ENCODE measurements at places on chromosomes 6 and 20.
A peak's percentile ranks its signal among the peaks of the same experiment; 100 is the strongest.

- DNase-seq: no peak
These were observed 108.5 kb downstream of the PRND start for GRCh38 chr20:4830259-4830658.

DNA sequence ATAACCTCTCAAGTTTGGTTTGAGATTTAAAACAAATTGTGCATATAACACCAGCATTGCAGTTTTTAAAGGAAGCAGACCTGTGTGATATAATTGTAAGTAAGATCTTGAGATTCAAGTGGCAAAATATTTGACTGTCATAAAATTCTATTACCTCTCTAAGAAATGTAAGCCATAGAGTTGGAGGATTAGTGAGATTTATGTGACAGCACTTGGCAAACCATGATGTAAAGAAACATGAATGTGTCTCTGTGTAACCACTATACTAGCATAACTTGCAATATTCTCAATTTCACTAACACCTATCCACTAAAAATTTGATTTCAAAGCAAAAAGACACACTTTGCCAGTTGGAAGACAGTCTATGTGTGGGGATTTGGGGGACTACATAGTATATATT lies 190.2 kb upstream of the SSTR4 start:
- DNase-seq: no peak

DNA sequence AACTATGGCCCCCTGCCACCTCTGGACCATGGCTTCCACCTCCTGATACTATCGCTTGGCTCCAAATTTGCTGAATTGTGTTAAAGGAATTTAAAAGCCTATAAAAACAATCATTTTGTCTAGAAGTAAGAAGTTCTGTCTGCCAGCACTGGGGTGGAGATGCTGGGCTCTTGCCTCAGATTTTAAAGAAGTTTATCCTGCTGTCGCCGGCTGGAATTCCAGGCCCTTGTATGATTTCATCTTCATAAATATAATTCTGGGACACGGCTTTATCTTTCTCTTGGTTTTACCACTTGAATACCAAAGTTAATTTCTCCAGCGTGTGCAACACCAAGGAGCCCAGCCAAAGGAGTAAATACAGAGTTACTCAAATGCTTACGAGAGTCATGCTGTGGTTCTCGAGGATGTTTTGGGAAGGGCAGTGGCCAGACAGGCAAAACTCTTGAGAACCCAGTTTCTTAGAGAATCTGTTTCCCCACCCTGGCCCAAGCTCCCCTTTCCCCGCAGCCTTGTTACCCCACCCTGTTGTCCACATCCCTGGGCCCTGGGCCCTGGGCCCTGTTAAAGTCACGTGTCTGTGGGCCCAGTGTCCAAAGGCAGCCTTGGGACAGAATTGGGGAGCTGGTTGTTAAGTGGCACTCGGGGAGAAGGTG lies 31.9 kb downstream of the C6orf89 start:
- no peak for DNase-seq

DNA sequence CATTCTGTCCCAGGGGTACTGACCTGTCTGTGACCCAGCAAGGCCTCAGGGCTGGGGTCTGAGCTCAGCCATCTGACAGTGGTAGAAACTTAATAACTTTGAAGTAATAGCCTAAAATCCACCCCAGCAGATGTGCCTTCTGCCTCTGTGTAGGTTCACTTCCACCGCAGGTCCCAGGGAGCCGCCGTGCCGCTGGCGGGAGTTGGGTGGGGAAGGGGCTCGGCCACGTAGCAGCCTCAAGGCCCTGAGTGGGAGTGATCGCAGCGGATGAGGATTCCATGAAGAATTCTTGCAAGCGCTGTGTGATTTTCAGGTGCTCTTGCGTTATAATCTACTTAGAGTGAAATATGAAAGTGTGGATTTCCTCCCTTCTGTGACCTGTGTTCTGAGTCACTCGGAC lies 163.7 kb downstream of the DTNBP1 start:
- DNase-seq: no peak

DNA sequence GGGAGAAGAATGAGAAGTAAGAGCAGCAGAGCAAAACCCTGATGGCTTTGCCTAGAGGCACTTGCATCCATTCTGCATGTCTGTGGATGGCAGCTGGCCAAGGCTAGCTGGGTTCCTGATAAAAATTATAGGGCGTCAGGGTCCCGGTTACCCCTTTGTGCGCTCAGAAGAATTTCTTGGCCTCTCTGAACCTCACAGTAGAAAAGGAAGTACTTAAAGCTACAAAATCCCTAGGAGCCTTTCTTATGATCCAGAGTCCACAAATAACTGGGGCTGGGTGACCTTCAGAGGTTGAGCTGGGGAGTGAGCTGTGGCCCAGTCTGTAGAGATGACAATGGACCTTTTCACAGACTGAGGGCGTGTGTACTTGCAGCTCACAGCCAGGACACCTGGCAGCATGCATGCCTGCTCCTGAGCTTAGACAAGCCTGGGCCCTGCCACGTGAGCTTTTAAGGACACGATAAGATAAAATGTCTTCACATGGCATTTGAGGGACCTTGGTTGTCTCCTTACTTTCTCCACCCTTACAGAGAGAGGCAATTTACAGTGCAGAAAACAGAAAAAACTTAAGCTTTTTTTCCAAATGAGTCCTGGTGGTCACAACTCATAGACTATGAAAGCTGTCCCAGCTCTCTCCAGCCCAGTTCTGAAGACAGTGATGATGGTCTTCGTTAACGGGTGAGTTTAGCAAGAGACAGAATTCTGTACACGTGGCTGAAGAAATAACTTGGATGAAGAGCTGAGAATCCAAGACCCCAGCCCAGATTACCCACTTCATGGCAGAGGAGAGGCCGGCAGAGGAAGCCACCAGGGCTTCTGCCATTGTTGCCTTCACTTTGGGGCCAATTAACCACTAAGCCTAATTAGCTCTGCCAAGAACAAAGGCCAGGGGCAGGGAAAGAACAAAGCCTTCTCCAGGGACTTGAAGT lies 50.3 kb downstream of the FOXA2 start:
- DNase-seq: no peak

DNA sequence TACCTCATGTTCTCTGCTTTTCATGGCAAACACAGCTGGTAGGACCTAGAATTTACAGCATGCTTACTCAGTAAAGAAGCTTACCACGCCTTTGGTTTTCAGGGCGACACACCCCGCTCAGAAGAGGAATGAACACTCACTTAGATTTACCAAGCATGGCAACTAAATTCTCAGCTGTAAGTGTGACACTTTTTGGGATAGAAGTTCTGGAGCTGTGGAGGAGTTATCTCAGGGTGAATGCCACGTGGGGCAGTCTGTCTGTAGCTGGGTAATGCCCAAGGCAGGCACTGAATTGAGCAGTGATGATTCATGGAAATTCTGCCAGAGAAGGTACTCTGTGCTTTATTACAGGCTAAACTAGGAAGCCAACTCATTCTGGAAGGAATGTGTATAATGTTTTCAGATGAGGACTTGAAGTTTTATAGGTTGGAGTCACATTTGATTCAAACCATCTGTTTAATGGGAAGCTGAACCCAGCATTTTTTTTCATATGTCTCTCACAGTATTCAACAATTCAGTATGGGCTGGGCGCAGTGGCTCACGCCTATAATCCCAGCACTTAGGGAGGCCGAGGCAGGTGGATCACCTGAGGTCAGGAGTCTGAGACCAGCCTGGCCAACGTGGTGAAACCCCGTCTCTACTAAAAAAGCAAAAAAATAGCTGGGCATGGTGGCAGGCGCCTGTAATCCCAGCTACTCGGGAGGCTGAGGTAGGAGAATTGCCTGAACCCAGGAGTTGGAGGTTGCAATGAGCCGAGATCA lies 3.5 kb upstream of the PRIM2 start:
- no peak for DNase-seq

DNA sequence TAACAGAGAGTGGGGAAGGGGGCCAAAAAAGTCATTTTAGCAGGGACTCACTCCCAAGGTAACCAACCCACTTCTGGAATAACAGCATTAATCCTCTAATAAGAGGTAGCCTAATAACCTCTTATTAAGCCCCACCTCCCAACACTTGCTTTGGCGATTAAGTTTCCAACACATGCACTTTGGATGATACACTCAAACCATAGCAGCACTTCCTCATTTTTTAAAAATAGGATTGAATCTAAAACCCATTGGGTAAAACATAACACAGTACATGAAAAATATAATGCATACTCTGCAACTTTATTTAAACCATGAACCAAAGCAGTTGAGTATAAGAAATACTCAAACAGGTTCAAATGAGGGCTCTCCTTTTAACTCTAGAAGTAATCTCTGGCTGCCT lies 318.3 kb downstream of the HACE1 start:
- DNase-seq: no peak

GRCh38 chr6:132458887-132459604 lies 53.9 kb downstream of the STX7 start:
- DNase-seq: no peak

DNA sequence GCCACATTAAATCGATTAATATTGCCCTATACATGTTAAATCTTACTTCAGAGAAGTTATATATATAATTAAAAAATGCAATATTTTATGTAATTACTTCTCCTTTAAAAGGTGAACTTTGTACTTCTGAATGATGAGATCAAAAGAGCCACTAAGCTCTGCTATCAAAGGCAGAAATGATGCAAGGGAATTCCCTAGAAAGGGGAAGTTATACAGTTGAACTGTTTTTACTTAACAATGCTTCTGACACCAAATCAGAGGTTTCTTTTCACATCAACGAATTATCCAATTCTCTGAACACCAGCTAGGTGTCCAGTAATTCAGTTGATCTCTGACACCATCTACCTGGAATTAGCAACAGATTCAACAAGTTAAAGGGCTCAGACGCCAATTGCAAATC lies 319.9 kb upstream of the TSHZ2 start:
- no peak for DNase-seq

GRCh38 chr6:43268355-43268700 lies 25.0 kb downstream of the TTBK1 start:
- DNase-seq: no peak

GRCh38 chr20:47334022-47334551 lies 22.4 kb downstream of the ZMYND8 start:
- no peak for DNase-seq

GRCh38 chr6:2900221-2900807 lies 2.8 kb downstream of the SERPINB9 start:
- DNase-seq: no peak

DNA sequence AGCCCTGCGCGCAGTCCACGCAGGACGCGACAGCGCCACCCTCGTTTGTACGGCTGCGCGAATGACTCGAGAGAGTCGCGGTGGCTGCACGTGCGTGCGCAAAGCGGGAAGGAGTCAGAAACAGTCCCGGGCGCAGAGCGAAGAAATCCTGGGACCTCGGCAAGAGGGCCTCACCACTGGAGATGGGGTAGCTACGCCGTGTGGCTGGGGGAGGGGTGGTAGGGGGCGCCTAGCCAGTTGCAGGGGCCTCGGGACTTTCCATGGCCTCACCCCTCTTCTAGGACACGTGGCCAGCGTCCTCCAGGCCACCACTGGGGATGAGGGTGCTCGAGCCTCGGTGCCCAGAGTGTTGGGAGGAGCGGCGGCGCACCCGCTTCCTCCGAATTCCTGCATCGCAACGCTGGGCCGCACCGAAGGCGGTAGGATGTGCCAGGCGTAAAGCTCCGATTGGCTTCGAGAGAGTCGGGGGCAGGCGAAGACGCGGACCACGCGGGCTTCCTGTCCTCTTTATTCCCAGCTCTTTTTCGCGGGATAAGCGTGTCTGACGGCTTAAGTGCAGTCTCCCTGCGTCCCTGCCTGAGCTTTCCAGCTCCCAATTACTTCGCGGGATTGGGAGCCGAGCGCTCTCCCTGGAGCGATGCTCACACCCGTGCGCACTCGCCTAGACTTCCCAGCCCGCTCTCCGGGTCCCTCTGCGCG lies 38.7 kb downstream of the NCR2 start:
- DNase-seq: peak; percentile 6

GRCh38 chr20:58059260-58059544 lies 169.3 kb downstream of the ANKRD60 start:
- DNase-seq: no peak

- DNase-seq: no peak
These were observed 20.5 kb downstream of the SLC35B3 start for GRCh38 chr6:8414844-8415243.

- DNase-seq: no peak
These were observed 10.0 kb downstream of the CITED2 start for GRCh38 chr6:139364302-139364981.

GRCh38 chr20:4925842-4926530 lies 75.3 kb downstream of the SLC23A2 start:
- DNase-seq: no peak

All from activated naive CD8-positive, alpha-beta T cell treated with anti-CD3 and anti-CD28 coated beads for 36 hours (primary cell).